ENCODE measurements at places on chromosomes 3 and 15. TPM values are rescaled to one million over a fixed set of nuclear protein-coding genes. Genes with fewer than 3 reads are reported as not detected.

The SPATA12 gene
- total RNA-seq, result not detected

The ALDH1L1 gene
- 39.9 TPM for total RNA-seq

The ACKR4 gene
- 0.83 TPM for total RNA-seq

The CKMT1B gene
- total RNA-seq, result 2.2 TPM

The HTR3E gene
- not detected for total RNA-seq

The ARRDC4 gene
- 115 TPM for total RNA-seq

The SLC22A14 gene
- total RNA-seq, result not detected

The TUSC7 gene
- total RNA-seq, result not detected

The TM6SF1 gene
- 7.8 TPM for total RNA-seq

The CLDN18 gene
- not detected for total RNA-seq

The BLM gene
- under 0.01 TPM for total RNA-seq

The OR5K1 gene
- total RNA-seq, result not detected
